ENCODE measurements at places on chromosomes 2 and 18.

GRCh38 chr2:222336442-222336841 lies 37.6 kb upstream of the PAX3 start:
- DNase-seq = no peak

- no peak for DNase-seq
Measured at GRCh38 chr2:205245652-205246051, 436.6 kb upstream of the NRP2 start.

- DNase-seq = no peak
Measured at GRCh38 chr18:11054497-11054896, 94.9 kb downstream of the PIEZO2 start.

DNA sequence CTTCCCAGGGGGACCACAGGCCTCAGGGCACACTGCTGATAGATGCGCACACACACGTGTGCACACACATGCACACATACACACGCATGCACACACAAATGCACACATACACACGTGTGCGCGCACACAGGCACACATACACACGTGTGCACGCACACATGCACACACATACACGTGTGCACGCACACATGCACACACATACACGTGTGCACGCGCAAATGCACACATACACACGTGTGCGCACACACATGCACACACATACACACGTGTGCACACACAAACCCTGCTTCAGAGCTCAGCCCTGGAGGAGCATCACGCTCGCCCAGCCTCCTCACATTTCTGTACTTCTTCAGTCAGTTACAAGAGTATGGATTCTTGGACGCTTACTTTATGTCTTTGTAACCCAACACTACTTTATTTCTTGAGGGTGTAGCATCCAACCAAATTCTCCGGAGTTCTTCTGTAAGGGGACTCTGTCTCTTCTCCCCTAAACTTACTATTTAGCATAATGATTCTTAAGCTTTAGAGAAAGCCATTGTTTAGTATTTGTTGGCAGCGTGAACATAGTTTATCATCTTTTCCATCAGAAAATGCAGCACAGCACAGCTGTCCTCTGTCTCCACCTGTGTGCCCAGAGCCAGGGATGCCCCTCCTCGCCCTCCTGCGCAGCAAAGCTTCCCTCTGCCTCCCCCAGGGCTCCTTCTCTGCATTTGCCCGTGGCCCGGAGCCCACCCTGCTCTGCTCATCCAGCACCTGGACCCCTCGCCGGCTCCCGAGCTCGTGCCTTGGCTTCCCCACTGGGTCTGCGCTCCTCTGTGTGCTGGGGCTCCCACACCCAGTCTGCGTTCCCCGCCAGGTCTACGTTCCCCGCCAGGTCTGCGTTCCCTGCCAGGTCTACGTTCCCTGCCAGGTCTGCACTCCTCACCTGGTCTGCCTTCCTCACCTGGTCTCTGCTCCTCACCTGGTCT lies 74.4 kb upstream of the CTDP1 start:
- no peak for DNase-seq

- DNase-seq = no peak
Measured at GRCh38 chr2:174535757-174536703, 49.2 kb upstream of the GPR155 start.

- DNase-seq = no peak
Measured at GRCh38 chr18:76915456-76915855, 93.1 kb downstream of the ZNF236 start.

DNA sequence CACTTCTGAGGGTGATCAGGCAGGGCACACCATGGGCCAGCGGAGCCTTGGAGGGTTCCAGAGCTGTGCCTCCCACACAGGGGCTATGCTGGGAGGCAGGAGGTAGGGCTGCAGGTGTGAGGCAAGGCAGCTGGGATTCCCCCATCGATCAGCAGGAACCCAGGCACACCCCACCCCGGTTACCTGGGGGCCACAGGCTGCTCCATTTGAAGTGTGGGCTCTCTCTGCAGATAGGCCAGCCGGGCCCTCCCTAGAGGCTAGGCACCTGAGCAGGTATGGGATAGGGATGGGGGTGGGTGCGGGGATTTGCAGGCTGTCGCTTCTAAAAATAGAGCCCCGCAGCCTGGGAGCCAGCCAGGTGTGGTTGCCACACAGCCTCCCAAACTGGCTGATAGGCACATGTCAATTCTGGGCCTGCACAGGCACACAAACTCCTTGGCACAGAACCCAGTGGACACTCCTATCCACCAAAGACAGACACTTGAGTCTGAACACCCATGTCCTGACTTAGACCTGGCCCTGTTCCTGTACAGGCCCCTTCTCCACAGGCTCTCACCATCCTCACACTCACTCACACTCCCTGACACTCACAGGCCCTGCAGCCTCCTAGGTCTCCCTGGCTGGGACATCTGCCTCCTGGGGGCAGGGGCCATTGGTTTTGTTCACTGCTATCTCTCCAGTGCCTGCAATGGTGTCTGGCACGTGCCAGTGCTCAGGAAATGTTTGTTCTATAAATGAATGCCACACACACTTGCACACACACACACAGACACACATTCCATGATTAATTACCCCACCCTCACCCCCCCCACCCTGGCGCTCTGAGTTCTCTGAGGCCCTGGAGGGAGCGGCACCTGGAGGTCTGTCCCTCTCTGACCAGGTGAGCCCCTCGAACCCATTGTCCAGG lies 73.4 kb downstream of the ZFP36L2 start:
- DNase-seq = no peak

GRCh38 chr18:76134628-76135027 lies 360.4 kb downstream of the ZNF516 start:
- no peak for DNase-seq

DNA sequence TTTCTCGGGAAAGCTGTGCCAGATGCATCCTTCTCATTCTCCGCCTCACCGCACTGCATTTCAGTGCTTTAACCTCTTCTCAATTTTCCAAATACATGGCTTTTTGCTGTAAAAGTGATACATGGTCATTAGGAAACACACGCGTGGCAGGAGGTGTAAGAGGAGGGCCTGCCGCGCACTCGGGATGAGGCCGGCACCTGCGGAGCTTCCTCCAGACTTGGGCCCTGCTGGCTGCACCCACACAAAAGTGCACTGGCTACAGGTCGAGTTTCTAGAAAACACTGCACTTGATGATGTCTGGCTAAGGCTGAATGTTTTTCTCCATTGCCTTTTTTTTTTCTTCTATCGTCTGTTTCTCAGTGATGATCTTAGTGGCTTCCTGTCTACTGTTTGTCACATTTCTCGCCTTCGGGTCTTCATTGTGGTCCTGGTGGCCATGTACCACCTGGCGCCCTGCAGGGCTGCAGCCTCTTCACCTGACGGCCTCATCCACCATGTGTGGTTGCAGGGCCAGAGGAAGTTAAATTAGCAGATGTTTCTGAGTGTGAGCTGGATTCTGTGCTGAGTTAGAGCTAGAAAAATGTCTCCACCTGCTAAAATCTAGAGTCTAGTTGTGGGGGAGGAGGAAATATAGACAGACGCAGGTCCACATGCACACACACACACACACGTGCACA lies 7.6 kb downstream of the KCNG2 start:
- no peak for DNase-seq

- no peak for DNase-seq
Measured at GRCh38 chr2:29405707-29406106, 290.5 kb downstream of the CLIP4 start.

GRCh38 chr2:11433822-11434221 lies 32.1 kb downstream of the E2F6 start:
- no peak for DNase-seq

- no peak for DNase-seq
Measured at GRCh38 chr2:239040152-239040761, 192.4 kb downstream of the TWIST2 start.

DNA sequence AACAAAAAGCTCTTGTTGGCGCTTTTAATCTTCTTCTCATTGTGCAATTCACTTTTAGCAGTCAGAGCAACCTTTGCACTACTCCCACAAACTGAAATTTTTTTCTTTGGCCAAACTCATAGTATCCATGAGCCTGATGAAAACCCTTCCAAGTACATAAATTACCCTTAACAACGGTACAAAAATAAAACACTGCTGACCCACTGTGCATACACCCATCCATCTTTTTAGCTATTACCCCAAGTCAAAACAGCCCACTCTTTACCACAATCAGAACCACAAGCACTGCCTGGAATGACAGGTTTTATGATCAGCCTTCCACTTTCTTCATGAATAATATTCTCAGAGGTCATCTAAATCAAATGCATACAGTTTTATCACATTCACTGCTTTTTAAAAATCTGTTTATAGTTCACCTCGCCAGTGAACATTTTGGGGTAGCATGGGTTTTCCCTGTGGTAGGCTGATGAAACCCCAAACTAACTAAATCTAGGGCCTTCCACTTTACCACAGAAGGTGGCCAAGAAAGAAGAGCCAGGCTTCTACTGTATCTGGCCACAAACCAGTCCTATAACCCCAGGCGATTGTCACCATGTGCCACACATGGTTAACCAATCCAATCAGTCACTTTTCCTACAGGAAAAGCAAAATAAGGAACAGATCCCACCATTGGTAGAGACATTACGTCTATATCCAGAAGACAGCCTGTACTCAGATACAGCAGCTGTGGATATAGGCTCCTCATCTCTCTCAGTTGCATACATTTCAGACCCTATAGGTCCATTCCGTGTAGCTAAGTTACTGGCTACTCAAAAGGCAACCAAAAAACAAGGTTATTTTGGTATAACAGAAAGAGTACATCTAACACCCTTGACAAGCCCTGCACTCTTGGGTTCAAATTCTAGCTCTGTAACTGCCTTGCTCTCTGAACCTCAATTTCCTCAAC lies 171.3 kb downstream of the THADA start:
- DNase-seq = no peak

- no peak for DNase-seq
Measured at GRCh38 chr2:15748736-15749323, 157.2 kb downstream of the DDX1 start.

GRCh38 chr2:202604699-202605098 lies 30.1 kb upstream of the FAM117B start:
- no peak for DNase-seq

DNA sequence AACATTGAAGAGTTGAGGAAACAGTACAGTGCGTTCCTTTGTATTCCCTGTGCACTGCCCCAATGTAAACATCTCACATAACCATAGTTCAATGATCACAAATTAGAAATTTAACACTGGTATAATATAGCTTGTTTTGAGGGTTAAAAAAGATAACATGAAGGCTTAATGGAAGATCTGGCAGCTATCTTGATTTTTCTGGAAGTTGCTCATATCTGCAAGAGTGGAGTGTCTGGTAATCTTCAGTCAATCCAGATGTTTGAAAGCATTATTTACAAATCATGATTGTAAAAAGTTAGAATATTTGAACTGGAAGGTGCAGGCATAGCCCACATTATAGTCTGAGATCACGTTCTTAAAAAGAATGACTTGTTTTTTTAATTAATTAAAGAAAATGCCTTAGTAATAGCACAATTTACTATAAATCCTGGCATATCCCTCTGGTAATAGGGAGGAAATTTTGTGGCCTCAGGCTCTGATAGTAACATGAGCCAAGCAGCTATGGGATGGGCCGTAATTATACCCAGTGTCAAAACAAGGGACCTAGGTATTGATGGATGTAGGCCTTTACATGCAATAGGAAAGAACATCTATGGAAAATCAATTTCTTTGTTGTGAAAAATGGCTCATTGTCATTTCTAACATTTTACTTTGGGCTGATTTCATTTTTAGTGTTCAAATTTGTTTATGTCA lies 418.0 kb downstream of the THSD7B start:
- DNase-seq = no peak

GRCh38 chr2:178230396-178230795 lies 36.1 kb downstream of the OSBPL6 start:
- no peak for DNase-seq

- DNase-seq = no peak
Measured at GRCh38 chr2:231717281-231718171, 9.2 kb downstream of the PTMA start.

DNA sequence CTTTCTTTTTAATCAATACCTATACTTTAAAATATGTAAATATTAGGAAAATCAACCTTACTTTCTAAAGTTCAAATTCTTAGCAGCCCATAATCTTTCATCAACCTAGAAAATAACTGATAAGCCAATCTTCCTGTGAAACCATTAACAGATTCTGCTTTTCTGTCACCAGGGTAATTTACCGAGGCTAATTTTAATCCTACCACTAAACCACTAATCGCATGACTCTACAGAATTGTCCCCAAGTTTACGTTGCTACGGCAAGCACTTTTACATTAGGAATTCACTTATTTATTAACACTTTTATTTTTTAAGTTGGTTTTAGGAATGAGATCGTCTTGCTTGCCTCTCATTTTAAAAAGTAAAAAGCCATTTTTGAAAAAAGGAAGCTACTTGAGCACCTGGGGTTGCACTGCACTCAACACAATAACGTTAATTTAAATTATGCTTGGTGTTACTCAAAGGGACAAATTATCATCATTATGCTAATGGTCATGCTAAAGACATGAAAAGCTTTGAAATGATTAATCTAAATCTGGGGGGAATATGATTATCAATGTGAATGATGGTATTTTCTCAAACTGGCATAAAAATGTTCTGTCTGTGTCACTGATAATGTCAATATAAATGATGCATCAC lies 10.2 kb downstream of the ZNF516 start:
- DNase-seq = no peak

- no peak for DNase-seq
Measured at GRCh38 chr18:62912885-62913284, 197.5 kb downstream of the PHLPP1 start.

DNA sequence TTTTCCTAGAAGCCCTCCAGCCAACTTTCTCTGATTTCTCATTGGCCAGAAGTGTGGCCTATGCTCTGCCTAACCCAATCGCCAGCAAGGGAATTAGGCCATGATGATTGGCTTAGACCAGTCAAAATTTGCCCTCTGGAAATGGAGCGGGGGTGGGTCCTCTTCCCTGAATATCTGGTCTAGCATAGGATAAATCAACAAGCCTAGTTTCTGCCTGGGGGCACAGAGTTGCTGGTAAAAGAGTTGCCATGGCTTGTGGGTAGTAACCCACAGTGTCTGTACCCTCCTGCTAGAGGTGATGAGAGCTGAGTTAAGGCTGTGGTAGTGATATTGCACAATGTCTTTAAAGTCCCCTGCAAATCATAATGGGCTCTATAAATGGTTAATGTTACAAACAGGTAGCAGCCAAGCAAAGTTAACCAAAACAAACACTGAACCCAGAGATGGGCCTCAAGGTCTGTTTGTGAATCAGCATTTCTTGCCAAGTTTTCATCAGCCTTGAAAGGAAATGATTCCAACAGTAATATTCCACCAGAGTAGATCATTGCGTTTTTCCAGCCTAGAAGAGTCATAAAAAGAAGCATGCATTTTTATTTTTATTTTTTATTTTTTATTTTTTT lies 19.3 kb downstream of the GALM start:
- DNase-seq = no peak

DNA sequence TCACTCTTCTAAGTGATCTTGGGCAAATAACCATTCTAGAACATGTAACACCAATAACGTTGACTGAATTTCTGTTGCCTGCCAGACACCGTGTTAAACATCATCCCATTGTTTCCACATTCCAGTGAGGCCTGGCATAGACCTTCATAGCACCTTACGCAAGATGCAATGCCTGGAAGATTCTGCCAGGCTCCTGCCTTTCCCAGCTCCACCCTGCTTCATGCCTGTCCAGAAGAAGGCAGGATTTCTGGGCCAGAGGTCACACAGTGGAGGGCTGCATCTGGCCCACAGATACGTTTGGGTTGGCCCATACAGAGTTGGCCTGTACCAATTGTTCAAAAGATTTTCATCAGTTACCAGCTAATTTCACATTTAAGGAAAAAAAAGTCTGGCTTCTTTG lies 46.3 kb downstream of the EN1 start:
- no peak for DNase-seq

- no peak for DNase-seq
Measured at GRCh38 chr2:63853527-63854310, 12.0 kb downstream of the UGP2 start.

GRCh38 chr2:230614913-230615332 lies 97.7 kb upstream of the CAB39 start:
- DNase-seq = no peak
